NCI-H2081 (cell line): ENCODE measurements at places on chromosomes 4 and X.

DNA sequence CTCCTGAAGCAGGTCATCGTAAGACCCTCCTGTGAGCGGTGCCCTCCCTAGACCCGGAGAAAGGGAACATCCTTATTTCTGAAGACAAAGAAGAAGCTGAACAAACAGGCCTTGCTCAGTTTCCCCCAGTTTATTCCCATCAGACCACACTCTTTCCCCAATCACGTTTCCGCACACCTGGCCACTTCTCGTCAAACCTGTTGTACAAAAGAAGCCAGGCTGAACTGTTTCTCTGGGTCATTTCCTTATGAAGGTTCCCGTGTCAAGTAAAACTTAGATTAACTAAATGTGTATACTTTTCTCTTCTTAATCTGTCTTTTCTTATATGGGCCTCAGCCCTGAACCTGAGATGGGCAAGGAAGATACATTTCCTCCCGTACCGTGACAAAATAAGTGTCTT lies 111.6 kb upstream of the ENPP6 start:
- no peak for DNase-seq

- peak; percentile 27 for DNase-seq
Observed at GRCh38 chrX:10633722-10634121, 13.3 kb upstream of the MID1 start.

GRCh38 chrX:31245714-31246113 lies 173.9 kb upstream of the FTHL17 start:
- no peak for DNase-seq

- no peak for DNase-seq
Observed at GRCh38 chr4:123777373-123777772, 380.8 kb downstream of the SPRY1 start.

GRCh38 chr4:147510962-147511668 lies 30.2 kb downstream of the EDNRA start:
- no peak for DNase-seq

DNA sequence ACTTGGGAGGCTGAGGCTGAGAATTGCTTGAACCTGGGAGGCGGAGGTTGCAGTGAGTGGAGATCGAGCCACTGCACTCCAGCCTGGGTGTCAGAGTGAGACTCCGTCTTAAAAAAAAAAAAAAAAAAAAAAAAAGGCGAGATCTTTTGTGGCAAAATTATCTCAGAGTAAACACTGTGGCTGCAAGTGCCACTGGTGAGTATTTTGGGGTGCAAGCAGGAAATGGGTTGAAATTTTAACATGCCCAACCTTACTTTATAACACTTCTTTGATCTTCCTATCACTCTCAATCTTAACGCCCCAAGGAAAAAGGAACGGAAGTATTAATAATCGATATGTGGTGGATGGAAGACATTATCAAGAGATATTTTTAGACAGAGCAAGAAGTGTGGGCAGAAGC lies 32.1 kb downstream of the SLC34A2 start:
- no peak for DNase-seq
